Coronary artery (tissue), 2 donors: ENCODE measurements at places on chromosomes 3 and 15.

GRCh38 chr3:35335703-35336102, 303.6 kb upstream of the ARPP21 start:
- DNase-seq = no peak

DNA sequence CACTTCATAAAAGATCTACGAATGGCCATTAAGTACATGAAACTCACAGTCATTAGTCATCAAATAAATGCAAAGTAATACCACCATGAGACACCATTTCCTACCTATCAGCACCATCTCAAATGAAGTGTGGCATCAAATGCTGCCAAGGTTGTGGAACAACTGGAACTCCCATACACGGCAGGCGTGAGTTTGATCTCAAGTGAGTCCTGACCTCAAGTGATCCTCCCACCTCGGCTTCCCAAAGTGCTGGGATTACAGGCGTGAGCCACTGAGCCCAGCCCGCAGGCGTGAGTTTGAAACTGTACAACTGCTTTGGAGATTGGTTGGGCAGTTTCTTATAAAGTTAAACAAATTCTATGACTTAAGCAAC, 28.8 kb upstream of the HDAC11 start:
- DNase-seq = no peak

DNA sequence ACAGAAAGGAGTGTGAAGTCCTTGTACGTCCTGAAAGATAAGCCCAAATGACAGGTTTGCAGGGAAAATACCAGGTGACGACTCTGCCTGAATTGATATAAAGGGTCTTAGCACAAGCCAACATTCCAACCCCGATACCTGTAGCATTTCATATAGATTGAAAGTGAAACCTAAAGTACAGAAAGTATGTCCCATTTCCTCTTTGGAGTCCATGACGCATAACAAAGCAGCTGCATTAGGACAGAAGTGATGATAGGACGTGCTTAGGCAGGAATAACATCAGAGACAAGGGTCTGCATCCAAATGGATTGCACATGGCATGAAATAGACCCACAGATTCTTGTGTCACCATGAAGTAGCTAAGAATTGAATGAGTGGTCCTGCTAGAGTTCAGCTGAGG, 187.0 kb upstream of the ROBO1 start:
- DNase-seq = no peak

GRCh38 chr3:138049157-138049919, 39.4 kb downstream of the CLDN18 start:
- DNase-seq = no peak

- DNase-seq = no peak
Measured at GRCh38 chr3:87173071-87173470, 54.0 kb upstream of the CHMP2B start.

GRCh38 chr15:80967451-80967850, 22.2 kb downstream of the MESD start:
- peak; percentile 49 for DNase-seq

GRCh38 chr3:143885780-143886427, 37.6 kb upstream of the SLC9A9 start:
- no peak for DNase-seq

DNA sequence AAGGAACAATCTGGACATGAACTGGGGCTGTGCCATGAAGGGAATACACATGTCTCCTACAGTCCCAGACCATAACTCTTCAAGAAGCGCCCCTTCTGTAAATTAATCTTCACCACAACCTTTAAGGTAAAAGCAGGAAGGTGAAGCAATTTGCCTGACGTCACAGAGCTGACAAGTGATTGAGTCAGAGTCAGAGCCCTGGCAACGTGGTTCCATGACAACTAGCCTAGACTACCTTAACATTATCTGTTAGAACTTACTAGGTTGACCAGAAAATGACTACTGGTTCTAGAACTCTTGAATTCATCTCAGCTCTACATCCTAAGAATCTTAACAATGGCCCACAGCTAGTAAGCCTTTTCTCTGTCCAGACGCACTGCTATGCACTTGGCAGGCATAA, 124.6 kb downstream of the NTRK3 start:
- no peak for DNase-seq

DNA sequence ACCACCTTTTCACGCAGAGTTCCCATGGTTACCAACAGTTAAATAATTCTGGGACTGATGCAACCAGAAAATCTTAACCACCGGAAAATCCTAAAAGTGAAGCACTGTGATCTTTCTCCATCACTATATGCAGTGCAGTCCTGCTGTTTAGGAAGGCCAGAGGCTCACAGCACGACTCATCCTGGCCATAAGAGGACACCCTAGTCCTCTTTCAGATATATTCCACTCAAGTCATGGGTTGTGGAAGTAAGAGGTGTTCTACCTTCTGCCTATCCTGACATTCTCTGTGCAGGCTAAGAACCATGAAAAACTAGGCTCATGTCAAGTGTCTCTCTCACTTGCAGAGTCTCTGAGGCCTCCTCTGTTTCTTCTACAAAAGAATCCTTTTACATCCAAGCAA, 67.2 kb downstream of the DHX30 start:
- DNase-seq = no peak

DNA sequence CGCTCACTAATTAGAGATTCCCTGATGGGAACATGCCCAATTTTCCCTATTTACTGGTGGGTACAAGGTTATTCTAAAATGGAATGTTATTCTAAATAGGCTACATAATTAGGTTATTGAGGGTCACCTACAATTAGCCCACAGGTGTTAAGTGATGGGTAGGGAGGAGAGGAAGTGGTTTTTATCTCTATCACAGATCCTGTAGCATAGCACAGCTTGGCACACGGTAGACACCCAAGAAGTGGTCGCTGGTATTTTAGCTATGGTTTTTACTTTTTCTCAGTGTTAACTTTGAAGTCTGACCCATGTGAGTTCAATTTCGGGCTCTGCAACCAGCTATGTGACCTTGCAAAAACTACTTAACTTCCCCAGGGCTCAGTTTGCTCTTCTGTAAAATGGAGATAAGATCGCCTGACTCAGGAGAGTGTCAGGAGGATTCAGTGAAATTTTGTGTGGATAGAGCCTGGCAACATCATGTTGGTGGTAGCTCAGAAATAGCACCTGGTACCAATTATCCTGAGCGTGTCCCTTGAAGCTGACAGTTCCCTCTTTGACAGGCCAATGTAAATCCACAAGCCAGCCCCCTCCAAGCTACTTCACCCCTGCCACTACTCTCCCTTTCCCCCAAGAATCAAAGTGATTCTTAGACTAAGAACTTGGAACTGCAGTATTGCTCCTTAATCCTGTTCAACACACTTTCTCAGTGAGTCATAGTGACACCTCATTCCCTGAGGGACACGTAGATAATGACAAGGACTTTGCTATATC, 8.7 kb upstream of the LMCD1 start:
- DNase-seq = no peak

DNA sequence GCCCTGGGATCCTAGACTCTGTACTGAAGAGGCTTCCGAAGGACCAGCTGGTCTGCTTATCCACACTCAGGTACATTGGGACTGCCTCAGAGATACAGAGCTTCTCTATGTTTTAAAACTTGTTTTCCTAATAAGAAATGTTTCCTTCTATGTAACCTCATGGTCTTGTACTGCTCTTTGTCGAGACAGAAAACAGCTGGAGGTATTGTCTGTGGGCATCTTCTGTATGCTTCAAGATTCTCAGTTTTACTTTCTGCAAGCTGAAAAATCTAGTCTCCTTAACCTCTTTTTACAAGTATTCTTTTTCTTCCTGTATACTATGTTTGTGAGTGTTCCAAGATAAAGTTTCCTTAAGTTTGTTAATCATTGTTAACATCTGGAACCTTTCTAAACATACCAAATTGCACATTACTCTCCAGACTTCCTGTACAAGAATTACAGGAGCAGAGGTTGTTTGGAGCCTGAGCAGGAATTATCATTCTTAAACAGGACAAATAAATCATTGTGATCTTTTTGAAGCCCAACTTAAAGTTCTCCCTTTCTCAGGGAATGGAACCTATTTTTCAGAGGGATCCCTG, 358.3 kb upstream of the CFAP20DC start:
- DNase-seq = no peak

DNA sequence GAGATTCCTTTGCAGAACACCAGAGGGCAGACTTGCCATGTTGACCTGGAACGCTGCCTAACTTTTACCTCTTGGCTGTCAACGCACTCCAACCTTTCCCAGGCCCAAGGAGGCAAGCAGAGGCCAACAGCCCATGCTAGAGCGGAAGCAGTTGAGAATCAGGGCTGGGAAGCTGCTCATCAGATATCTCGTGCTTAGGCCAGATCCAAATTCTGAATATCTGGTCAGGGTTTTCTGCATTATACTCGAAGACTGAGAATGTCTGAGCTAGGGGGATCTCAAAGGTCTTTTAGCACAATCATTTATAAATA, 2.5 kb downstream of the XIRP1 start:
- DNase-seq = no peak

DNA sequence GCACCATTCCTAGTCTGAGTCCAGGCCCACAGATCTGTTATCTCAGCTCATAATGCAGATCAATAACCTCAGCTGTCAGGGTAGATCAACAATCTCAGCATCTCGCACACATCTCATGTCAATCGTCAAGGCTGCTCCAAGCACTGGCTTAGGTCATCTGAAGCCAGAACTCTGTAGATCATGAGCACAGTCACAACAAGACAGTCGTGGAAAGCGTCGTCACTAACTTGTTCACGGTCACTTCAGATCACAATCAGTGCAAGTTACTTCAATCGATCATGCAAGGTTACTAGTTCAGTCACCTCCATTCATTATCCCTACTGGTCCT, 71.8 kb downstream of the RBPMS2 start:
- no peak for DNase-seq

DNA sequence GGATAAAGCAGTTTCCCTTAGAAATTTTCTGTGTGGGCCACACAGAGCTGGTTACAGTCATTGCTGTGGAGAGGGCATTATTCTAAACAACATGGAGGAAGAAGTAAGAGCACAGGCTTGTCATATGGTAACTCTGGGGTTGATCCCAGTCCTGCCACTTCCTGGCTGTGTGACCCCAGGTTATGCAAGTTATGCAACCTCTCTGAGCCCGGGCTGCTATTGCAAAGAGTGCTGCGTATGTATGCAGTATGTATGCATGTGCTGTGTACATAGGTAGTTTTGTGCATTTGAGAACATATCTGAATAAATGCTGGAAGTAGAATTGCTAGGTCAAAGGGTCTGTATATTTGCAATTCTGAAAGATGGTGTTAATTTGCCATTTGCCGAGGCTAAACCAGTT, 9.2 kb downstream of the SPSB4 start:
- no peak for DNase-seq

GRCh38 chr15:37204692-37205091, 104.3 kb upstream of the MEIS2 start:
- no peak for DNase-seq

- no peak for DNase-seq
Measured at GRCh38 chr3:79560698-79561097, 207.1 kb downstream of the ROBO1 start.

DNA sequence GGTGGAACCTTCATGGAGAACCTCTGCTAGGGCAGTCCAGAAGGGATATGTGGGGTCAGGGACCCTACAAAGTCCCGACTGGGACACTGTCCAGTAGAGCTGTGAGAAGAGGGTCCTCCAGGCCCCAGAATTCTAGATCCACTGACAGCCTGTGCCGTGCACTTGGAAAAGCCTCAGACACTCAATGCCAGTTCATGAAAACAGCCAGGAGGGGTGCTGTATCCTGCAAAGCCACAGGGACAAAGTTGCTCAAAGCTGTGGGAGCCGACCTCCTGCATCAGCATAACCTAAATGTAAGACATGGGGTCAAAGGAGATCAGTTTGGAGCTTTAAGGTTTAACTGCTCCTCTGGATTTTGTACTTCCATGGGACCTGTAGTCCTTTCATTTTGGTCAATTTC, 448.8 kb upstream of the CADM2 start:
- DNase-seq = no peak
